ENCODE measurements at places on chromosomes 1 and 21.

DNA sequence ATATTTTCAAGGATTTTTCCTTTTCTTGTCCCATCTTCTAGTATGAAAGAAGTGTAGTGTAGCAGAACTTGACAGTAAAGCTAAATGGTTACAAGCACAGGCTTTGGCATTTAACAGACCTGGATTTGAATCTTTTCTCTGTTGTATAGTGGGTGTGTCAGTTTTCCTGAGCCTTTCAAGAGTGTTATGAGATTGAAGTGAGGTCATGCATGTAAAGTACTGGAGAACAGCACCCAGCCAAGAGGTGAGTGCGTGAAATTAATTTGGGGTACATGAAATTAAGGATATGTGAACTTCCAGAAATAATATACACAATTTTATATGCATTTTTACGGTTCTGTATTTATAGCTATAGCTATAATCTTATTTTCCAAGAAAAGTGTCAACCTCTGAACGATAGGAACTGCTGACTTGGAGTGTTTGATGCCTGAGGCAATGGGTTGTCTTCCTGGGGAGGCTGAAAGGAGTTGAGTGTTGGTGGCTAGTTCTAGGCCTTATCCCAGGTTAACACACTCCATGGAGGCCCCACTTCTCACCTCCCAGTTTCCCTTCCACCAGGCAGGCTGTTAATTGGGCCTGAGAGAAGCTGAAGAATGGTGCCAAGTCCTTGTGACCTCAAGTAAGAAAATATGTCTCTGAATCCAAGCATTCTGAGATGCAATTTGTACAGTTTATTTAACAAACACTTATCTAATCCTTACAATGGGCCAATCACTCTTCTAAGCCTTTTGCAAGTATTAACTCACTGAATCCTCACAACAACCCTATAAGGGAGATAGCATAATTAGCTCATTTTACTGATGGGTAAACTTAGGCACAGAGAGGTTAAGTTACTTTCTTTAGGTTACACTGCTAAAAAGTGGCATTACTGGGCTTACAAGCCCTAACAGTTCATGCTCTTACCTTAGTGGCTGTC, 4.4 kb downstream of the ROR1 start:
- DNase-seq: no peak

GRCh38 chr1:150507912-150508864, at the start of gene ECM1:
Gene ECM1 (plus strand): TSS chr1:150508109. CDS start chr1:150508210, 101 bp downstream.
- no peak for DNase-seq

GRCh38 chr1:151809985-151810556, 4.9 kb upstream of the LINGO4 start:
- no peak for DNase-seq

- DNase-seq: no peak
Observed at GRCh38 chr1:207020709-207021107, 11.8 kb downstream of the C1orf116 start.

DNA sequence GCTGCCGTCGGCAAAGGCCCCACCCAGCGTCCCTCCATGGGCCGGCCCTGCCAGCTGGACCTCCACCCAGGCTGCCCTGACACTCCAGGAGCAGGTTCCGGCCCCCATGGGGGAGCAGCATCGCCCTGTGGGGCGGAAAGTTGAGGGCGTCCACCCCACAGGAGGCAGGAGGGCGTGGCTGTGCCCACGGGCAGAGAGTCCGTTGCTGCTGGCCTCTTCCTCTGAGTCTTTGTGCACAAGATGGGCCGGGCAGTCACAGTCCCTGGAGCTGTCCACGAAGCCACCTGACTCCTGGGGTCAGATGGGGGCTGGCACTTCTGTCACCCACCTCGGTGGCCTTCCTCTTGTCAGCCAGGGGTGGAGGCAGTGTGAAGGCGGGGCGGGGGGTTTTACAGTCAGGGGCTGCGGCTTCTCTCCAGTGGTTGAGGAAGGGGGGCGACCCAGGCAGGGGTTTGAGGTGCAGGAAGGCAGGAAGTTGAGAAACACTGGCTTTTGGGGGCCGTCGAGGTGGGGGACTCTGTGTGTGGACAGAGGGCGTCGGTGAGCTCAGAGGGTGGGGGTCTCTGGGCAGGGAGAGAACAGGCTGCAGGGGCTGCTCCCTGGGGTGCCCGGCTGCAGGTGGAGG, 67.2 kb upstream of the TTC34 start:
- no peak for DNase-seq

- no peak for DNase-seq
Observed at GRCh38 chr1:37037690-37038089, 3.4 kb upstream of the GRIK3 start.

Measured in cerebellar nuclear complex (tissue), 1 donor.